Activated CD8-positive, alpha-beta memory T cell treated with anti-CD3 and anti-CD28 coated beads for 36 hours (primary cell): ENCODE measurements at places on chromosomes 3 and 15. TPM values are rescaled to one million over a fixed set of nuclear protein-coding genes. Genes with fewer than 3 reads are reported as not detected.

TEX55 gene
- not detected for total RNA-seq

CFAP91 gene
- 0.82 TPM for total RNA-seq

BSN gene
- 0.30 TPM for total RNA-seq

CGNL1 gene
- total RNA-seq: not detected

PLD1 gene
- total RNA-seq: 0.19 TPM

CLRN1 gene
- not detected for total RNA-seq
